ENCODE measurements at places on chromosomes 4 and X.

- no peak for DNase-seq
Observed at GRCh38 chr4:39526765-39527295, 409 bp downstream of the UGDH start.

- DNase-seq = peak; percentile 16
Observed at GRCh38 chr4:101367201-101367600, 19.9 kb upstream of the PPP3CA start.

DNA sequence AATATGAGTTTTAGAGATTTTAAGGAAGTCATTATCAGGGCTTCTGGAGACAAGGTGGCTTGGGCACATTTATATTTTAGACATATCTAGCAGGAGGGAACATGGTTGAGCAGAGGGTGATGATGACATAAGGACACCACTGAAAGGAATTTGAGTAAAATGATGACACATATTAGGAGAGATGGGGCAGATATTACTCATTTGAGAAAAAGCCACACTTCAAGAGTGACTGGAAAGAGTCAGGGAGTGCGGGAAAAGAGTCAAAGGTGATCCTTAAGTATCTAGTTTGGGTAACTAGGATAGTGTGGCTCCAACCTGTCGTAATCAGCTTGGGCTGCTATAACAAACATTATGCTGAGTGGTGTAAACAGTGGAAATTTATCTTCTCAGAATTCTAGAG lies 377.7 kb downstream of the PACRGL start:
- DNase-seq = peak; percentile 21

GRCh38 chr4:182885738-182886077 lies 31.5 kb downstream of the DCTD start:
- no peak for DNase-seq

DNA sequence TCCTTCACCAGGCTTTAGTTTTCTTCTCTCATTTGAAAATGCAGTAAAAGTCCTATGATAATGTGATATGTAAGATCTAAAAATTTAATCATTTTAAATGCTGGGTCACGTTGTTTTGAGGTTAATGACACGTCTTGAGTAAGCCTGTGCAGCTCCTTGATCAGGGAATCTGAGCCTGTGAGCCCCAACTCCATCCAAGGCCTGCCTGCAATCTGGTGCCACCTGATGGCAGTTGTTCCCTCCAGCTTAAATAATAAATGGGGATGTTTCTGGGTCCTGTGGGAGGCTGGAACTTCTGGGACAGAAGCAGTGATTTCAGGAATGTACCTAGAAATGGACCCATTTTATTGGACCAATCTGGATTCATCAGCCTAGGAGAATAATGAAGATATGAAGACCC lies 455.4 kb upstream of the ADGRL3 start:
- DNase-seq = no peak

- no peak for DNase-seq
Observed at GRCh38 chrX:120740072-120740471, 110.2 kb upstream of the C1GALT1C1 start.

GRCh38 chr4:11341337-11342043 lies 87.2 kb downstream of the HS3ST1 start:
- DNase-seq = no peak

DNA sequence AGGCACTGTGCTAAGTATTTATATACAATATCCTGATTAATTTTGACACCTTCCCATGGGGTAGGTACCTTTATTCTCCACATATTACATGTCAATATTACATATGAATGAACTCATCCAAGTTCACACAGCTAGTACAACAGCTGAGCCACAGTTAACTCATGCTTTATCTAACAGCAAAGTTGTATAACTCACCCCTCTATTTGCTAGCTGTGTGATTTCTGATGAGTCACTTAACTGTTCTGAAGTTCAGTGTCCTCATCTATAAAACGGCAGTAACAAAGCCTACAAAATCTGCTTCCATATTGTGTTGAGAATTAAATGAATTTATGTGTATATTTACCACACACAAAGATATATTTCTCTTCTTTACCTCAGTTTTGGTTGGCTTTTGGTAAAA lies 48.2 kb upstream of the KDR start:
- peak; percentile 48 for DNase-seq

GRCh38 chr4:156109943-156110900 lies 156.6 kb upstream of the CTSO start:
- peak; percentile 81 for DNase-seq

- DNase-seq = no peak
Observed at GRCh38 chr4:141026900-141027299, 106.4 kb downstream of the RNF150 start.

DNA sequence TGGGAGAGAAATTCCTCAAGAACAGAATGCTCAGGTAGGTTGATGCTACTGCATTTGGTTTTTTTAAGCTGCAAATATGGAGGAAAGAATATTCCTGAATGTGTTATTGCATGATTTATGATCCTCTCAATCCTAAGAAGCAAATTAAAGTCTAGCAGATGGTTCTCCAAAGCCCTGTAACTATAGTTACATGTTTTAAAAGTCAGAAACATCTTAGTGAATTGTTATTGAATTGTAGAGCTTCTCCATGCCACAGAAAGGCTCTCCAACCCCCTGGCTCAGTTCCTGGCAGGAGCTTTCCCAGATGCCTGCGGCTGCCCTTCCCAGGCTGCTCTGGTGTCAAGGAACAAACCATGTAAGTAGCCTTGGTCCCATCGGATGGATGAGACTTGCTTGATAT lies 227.8 kb upstream of the GATB start:
- DNase-seq = no peak

- DNase-seq = no peak
Observed at GRCh38 chrX:82141942-82142341, 940.0 kb downstream of the SH3BGRL start.

DNA sequence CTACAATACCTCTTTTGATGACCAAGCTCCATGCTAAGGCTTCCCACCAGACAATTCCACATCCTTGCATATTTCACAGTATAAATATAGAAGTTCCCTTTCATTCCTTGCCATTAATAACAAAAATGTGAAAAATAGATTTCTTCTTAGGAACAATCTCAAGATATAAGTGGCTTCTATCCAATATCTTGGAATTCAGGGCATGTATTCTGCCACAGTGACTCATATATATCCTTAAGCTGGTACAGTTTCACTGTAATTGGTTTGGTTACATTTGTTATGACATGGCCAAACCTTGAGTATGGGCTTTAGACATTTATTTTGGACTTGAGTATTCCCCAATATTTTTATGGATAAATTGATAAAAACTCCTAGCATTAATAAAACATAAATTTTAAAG lies 181.7 kb upstream of the DDX53 start:
- no peak for DNase-seq

- DNase-seq = no peak
Observed at GRCh38 chr4:119211867-119212233, 663 bp upstream of the USP53 start.

- peak; percentile 84 for DNase-seq
Observed at GRCh38 chrX:145729635-145730034, 88.0 kb upstream of the SLITRK2 start.

DNA sequence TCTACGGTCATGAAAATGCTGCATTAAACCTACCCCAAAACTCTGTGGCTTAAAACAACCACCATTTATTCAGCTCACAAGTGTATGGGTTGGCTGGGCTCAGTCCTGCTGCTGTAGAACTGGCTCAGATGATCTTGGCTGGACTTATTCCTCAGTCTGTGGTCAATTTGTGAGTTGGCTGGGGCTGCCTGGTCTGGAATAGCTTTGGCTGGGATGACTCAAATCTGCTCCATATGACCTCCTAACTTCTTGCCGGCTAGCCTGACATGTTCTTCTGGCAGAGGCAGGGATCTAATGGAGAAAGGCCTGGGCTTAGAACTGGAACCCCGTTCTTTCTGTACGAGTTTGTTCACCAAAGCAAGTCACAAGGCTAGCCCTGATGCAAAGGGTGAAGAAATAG lies 71.7 kb downstream of the CFAP299 start:
- peak; percentile 4 for DNase-seq

GRCh38 chr4:6573986-6574746 lies 823 bp upstream of the MAN2B2 start:
- no peak for DNase-seq

DNA sequence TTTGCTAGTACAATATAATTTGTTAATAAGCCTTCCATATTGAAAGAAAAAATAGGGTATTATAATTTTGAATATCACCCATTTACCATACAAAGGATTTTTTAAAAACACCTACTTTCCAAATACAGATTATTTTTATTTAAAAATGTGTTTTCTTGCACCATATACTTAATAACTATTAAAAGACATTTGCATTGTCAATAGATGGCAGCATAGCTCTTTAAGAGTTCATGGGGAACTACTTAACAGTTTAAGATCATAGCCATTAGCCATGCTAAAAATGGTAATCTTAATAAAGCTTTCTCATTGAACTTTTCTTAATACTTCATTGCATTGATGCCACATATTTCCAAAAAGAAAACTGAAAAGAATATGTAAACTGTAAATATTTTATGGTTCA lies 1995.9 kb downstream of the C4orf33 start:
- peak; percentile 60 for DNase-seq

GRCh38 chrX:8627796-8628195 lies 104.1 kb downstream of the ANOS1 start:
- DNase-seq = no peak

GRCh38 chr4:57098941-57099340 lies 11.2 kb downstream of the IGFBP7 start:
- DNase-seq = no peak

- DNase-seq = no peak
Observed at GRCh38 chrX:37425370-37425769, 76.2 kb downstream of the PRRG1 start.

GRCh38 chr4:492412-492811 lies 6.5 kb downstream of the ZNF721 start:
- DNase-seq = no peak

GRCh38 chr4:139950568-139950967 lies 203.4 kb downstream of the MAML3 start:
- no peak for DNase-seq

- DNase-seq = peak; percentile 43
Observed at GRCh38 chr4:153143527-153144348, 60.5 kb upstream of the TRIM2 start.

DNA sequence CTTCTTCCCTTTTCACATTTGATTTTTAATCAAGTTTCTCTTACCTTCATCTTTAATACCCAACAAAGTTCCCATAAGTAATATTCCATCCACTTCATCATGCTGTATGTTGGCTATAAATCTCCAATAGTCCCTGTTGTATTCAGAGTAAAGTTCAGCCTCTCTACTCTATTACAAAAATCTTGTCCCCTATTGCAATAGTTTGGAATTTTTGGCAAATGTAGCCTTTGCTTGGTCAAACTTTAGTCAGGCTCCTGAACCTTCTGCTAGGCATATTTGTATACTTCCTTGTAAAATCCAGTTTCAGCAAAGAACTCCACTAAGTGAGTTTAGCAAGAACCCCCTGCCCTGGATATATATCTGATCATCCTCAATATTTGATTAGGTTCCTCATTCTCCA lies 54.0 kb upstream of the PACRGL start:
- DNase-seq = no peak

GRCh38 chr4:3879681-3880614 lies 113.8 kb downstream of the ADRA2C start:
- DNase-seq = no peak

DNA sequence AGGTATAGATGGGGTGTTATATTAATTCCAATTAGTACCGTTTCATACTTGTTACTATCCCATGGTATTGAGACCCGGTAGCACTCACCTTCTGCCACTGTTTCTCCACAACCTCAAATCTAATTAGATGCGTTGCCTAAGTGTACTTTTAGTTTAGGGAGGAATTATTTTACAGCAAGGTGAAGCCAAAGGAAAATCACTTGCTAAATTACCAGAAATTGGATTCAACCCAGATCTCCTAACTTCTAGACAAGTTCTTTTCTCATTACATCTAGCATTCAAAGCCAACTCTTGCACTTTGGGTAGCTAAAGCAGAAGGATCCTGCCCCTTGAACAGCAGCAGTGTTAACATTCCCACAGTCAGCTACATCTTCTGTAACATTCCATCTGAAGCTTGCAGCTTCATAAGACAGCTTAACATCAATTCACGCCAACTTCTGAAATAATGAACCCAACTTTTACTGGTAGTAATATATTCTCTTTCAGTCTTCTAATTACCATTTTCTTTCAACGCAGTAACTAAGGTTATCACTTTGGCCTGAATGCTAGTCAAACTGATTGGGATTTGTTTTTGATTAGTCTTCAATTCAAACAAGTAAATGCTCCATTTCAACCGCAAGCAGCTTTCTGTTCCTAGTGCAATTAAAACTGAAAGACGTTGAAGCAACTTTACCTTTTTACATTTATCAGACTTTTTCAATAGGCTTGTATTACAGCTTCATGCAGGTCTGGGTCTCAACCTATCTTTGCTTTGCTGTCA lies 934 bp upstream of the SEC31A start:
- no peak for DNase-seq

DNA sequence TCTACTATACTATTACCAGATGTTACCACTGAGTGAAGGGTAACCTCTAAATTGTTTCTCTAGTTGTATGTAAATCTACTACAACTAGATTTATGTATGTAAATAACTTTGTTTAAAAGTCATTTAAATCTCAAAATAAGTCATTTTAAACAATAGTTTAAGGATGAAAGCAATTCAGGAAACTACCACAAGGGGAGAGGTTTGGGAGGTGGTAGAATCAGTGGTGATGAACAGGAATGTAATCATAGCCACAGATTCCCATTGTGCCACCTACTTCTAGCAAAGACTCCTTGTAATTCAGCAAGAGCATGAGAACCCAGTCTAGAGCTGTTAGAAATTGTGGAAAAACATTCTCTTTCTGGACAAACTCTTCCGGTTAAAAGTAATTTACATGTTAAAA lies 234.6 kb downstream of the SLC7A11 start:
- DNase-seq = peak; percentile 13

DNA sequence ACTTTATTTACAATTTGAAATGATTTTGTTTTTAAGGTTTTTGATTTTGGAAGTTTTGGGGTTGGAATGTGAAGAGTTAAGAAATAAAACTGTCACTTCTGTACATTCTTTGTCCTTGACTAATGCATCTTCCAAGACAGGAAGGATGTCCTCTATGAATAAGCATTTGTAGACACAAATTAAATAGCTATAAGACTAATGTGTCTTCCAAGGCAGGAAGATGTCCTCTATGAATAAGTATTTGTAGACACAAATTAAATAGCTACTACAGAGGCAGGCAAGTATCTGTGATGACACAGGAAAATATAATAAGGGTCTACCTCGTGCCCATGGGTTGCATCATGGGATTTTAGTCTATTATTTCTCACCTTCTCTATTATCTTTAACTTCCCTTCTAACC lies 14.5 kb downstream of the PRSS48 start:
- DNase-seq = no peak

DNA sequence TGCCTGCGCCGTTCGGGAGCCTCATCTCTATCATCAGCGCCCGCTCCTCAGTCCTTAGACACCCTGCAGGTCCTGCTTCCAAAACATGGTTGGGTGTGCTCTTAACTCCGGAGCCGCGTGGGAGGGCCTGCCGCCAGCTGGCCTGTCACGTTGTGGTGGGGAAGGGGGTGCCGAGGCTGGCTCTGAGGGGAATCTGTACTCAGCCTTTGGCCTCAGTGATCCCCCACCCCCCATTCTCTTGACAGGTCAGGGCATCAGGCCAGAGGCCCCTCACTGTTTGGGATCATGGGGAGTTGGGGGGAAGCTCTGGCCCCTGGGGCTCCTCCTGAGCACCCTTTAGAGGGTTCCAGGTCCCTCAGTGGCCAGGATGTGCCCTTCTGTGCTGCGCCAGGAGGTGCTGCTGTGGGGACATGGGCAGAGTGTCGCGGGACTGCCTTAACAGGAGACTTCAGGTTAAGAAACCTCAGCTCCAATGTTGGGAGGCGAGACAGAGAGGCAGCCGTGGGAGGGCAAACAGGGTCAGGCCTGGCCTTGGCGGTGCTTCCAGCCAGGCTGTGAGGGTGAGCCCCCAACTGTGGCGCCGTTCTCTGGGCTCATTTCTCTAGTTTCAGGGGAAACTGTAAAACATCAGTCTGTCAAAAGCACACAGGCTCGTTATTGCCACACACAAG lies 33.5 kb downstream of the TRMT44 start:
- no peak for DNase-seq
